D721Med (cell line): ENCODE measurements at places on chromosomes 1 and 21.

DNA sequence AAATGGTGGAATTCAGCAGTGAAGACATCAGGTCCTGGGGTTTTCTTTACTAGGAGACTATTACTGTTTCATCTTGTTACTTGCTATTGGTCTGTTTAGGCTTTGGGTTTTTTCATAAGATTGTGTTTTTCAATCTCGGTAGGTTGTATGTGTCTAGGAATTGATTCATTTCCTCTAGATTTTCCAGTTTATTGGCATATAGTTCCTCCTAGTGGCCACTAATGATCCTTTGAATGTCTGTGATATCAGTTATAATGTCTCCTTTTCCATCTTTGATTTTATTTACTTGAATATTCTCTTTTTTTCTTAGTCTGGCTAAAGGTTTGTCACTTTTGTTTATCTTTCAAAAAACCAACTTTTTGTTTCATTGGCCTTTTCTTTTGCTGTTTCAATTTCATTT lies 233.0 kb downstream of the RWDD3 start:
- no peak for DNase-seq

DNA sequence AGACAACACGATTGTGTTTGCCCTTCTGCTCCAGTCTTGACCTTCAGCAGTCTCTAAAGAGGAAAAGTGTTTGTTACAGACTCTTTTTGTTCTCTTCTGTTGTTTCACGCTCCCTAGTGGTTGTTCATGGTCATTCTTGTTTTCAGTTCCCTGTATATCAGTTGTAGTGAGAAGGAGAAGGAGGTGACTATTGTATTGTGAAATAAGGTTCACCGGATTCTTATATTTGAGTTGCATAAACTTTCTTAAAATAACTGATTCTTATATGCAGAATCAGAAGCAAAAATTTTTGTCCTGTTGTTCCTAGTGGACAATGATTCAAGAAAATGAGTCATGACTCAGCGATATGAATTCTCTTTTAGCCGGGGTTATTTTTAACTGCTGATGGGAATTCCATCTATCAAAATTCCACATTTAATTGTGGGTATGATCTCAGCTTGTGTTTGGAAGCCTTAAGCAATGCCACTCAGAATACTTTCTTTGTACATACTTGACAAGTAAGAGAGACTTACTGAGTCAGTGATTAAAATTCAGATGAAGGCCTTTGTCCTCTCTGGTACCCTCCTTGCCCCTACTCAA lies 152.2 kb downstream of the CLEC20A start:
- DNase-seq, result no peak

DNA sequence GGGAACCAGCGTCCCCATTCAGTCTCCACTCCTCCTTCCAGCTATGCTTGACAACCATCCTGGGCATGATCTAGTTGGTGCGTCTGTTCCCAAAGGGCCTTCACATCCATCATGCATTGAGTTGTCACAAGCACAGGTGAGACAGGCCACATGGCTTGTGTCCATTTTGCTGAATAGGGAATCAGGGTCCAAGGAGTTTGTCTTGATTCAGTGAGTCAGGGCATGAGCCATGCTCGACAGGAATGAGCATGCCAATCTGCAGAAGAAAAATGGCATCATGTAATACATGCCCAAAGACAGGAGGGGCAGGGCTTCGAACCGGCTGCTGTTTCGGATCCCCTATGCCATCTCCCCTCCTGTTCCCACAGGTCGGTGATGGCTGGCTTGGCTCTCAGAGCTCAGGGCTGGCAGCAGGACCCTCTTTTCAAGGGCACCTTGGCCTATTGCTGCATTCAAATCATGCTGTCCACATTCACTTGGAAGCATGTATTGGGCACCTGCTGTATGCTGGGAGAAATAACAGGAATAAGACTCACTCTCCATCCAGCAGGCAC lies 44.5 kb downstream of the PKP1 start:
- no peak for DNase-seq

- DNase-seq, result no peak
Measured at GRCh38 chr1:30649321-30649991, 73.9 kb downstream of the MATN1 start.

DNA sequence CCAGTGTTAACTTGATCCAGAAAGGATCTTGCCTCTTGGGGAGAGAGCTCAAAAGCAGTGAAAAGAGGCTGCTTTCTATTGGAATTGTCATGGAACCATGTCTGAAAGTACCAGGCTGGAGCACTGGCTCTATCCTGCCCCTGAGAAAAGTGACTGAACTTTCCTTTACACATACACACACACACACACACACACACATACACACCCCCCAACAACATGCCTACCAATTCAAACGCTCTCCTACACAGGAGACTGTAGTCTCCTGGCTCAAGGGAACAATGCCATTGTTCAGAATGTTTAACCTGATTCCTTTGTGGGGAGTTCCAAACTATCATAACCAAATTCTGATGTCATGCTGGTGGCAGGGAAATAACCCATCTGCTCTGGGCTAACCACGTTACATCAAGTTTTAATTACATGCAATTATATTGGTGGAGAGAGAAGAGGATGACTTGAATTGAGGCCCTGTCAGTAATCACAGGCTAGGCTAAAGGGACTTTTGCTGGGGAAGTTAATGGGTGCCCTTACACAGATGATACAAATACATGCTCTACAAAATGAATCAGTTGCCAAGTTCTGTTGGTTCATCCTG lies 52.3 kb upstream of the DUSP10 start:
- no peak for DNase-seq

DNA sequence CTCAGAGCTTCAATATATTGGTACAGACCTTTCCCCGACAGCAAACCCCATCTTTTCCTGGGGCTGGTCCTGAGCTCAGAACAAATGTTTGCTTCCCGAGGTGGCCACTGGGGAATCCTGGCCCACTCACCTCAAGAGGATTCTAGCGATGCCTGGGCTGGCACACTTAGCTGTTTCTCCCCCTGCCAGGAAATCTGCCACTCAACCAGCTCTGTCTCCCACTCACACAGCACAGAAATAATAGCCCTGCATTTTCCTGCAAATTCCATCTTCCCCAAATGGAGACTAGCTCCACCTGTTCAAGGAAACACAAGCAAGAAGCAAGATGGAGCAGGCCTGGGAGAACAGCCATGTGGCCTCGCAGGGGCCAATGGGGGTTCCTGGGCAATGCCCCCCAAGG lies 21.1 kb downstream of the KCNN3 start:
- no peak for DNase-seq

- DNase-seq, result no peak
Measured at GRCh38 chr1:116008656-116009390, 32.5 kb downstream of the SLC22A15 start.

GRCh38 chr1:32592943-32593342 lies 53.7 kb downstream of the ZBTB8A start:
- DNase-seq, result no peak

DNA sequence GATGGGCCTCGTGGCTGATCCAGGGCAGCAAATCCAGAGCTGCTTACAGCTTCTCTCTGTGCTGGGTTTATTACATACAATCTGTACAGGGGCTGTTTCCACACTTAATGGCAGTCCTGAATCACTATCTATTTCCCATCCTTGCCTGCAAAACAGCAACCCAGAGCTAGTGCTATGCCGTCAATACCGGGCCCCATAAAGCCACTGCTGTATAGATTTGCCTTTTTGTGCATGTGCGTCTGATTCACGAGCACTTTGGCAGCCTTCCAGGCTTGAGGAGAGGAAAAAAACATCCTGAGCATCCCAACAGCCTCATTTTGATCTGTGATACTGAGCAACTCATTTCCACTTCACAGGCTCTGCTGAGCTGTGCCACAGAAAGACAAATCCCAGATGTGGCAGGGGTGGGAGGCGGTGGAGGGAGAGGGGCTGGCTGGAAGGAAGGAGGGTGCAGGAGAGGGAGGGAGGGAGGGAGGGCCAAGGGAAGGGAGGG lies 65.2 kb upstream of the TARBP1 start:
- DNase-seq, result no peak

- DNase-seq, result no peak
Measured at GRCh38 chr1:65247419-65248359, 61.7 kb upstream of the DNAJC6 start.

DNA sequence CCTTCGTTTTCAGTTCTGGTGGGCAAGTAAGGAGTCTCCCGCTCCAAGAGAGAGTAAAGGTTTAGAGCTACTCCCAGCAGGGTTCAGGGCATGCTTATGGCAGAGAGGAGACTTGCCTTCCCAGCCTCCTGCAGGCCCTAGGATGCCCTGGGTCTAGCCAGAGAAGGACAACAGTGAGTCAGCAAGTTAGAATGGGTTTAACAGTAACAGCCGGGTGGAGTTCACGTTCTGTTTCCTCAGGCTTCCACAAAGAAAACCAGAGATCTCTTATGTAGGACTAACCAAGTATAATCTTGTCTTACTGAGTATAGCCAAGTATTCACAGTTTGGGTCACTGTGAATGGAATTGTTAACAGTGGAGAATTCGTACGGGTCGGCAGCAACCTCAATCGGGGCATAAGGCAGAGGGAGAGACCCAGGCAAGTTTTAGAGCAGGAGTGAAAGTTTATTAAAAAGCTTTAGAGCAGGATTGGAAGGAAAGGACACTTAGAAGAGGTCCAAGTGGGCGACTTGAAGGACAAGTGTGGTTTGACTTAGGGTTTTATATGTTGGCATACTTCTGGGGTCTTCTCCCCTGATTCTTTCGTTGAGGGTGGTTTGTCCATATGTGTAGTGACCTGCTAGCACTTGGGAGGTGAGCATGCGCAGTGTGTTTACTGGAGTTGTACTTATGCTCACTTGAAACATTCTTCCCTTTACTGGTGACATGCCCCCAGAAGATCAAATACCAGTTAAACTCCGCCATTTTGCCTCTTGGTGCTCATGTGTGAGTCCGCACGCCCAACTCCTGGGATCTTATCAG lies 4.5 kb downstream of the OVAAL start:
- DNase-seq, result no peak

DNA sequence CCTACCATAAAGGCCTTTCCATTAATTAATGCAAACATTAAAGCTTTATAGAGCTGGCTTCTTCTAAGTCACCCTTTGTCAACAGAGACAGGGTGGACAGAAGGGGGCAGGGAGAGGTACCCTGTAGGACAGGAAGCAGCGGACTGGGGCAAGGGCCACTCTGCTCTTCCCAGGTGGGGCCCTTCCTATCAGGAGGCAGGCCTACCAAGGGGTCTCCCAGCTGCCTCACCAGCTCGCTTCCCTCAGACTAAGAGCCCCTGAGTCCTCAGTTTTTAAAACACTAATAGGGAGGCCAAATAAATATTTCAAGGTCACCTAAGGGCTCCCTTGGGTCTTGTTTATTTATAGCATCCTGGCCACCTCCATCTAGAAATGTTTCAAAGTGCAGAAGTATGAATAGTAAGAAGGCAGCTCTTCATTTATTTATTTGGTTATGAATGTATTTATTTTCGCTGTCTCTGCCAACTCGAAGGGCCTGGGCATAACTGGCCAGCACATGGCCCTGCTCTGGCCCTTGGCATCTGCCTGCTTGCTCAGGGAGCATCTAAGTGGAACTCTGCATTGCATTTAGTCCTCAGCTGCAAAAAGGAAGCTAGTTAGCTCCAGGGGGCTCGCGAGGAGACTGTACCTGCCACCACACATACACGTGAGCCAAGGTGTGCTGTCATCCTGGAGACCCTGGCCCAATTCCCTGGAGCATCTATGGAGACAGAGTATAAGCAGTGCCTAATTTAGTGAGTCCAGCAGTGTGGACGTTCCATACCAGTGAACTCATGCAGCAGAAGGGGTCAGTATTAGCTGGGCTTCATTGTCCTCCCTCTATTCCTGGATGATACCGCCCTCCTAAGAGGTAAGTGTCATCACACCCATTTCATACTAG lies 395.1 kb upstream of the VAMP3 start:
- DNase-seq, result no peak

GRCh38 chr1:246592695-246593094 lies 26.4 kb downstream of the CNST start:
- no peak for DNase-seq

- DNase-seq, result no peak
Measured at GRCh38 chr1:165492845-165493373, 48.0 kb upstream of the RXRG start.

DNA sequence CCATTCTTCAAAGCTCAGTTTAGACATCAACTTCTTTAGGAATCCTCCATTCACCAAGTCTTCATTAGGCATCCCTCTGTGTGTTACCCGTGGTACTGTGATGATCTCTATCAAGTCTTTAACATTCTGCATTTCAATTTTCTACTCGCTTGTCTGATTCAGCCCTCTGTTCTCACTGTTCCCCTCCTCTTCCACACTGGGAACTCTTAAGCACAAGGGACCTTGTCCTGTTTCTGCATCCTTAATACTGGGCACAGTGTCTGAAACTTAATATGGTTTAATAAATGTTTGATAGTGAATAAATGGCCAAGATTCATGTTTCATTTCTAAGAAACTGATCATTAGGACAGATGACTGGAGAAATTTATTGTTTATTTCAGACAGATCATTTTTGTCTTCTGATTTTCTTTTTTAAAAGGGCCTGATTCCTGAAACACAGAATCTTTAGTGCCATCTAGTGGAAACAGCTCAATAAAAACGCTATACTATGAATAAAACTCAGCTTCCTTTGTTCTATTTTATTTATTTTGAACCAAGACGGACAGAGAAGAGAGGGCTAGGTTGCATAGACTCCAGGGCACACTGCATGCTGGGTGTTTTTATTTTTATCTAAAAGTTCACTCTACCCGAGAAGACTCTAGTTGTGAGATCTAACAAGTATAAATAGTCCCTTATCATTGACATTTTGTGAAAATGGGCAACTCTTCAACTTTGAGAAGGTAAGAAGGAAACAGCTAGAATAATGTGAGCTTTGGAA lies 7.0 kb upstream of the TRIM45 start:
- DNase-seq, result no peak

GRCh38 chr1:28027238-28027637 lies 61.2 kb downstream of the EYA3 start:
- DNase-seq, result no peak

DNA sequence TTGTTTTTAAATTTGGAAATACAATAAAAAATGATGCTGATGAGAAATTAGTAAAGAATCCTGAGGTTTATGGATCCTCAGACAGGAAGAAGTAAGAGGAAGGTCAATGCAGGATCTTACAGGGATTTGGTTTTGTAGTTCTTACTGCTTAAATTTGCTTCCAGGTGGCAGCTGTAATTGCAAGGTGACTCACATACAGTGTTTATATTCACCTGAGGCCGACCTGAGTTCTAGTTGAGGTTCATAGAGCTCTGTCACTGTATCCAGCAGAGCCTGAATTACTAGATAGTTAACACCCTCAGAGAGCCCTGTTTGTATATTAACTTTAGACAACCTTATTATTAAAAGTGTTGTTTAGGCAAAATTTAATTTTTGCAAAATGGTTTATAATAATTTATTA lies 1.4 kb upstream of the WDR26 start:
- DNase-seq, result no peak

DNA sequence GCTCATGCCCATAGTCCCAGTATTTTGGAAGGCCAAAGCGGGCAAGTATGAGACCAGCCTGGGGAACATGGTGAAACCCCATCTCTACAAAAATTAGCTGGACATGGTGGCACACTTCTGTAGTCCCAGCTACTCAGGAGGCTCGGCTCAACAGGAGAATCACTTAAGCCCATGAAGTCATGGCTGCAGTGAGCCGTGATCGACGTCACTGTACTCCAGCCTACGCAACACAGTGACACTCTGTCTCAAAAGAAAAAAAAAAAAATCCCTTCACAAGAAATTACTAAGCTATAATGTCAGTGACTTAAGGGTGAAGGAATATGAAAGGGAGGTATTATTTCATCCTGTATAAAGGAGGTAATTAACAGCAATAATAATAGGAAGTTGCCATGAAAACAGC lies 99.8 kb downstream of the ACBD6 start:
- no peak for DNase-seq
